HFF-Myc (cell line): ENCODE measurements at places on chromosomes 6 and 20.

GRCh38 chr20:44208770-44209169 is 1.8 kb downstream of the OSER1 start:
- DNase-seq: no peak

DNA sequence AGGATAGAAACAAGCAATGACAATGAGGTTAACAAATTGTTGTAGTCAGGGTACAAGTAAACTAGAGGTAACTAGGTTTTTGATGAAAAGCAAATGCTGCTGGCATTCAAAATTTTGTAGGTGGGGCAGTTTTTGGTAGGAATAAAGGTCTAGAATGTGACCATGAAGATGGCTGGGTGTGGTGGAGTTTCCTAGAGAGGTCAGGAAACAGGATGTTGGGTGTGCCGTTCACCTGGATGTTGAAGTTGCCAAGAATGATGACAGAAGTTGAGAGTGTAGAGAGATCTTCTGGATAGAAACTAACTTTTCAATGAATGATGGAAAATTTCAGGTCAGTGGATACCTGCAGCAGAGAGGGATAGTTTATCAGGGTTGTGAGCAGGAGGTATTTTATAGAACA is 22.7 kb downstream of the MAPK14 start:
- DNase-seq: no peak

DNA sequence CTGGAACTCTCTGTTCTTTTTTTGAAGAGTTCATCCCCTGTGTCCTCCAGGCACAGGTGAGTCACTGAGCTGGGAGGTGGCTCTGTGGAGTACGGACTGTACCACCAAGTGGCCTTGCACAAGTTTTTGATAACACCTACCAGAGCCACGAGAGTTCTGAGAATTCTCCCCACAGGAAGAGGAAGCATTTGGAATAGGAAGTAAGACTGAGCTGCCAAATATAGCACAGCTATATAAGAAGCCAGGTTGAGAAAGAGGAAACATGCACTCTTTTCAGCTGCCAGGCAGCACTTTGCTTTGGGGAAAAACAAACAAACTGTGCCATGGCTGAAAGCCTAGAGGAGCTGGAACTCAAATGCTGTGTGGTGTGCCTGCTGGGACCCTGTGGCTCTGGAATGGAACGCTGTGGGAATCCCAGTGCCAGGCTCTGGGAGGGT is 70.8 kb upstream of the RIPOR2 start:
- no peak for DNase-seq

- DNase-seq: no peak
Observed at GRCh38 chr6:32129297-32130088, 595 bp downstream of the FKBPL start.

DNA sequence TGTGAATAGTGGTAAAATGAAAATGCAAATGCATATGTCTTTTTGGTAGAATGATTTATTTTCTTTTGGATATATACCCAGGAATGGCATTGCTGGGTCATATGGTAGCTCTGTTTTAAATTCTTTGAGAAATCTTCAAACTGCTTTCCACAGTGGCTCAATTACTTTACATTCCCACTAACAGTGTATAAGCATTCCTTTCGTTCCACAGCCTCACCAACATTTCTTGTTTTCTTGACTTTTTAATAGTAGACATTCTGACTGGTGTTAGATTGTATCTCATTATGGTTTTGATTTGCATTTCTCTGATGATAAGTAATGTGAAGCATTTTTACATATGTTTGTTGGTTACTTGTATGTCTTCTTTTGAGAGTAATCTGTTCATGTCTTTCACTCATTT is 144.0 kb downstream of the SIM1 start:
- DNase-seq: no peak

GRCh38 chr20:34495916-34496315 is 20.3 kb upstream of the DYNLRB1 start:
- no peak for DNase-seq

GRCh38 chr6:53241938-53242337 is 93.3 kb upstream of the GCM1 start:
- DNase-seq: no peak

- DNase-seq: no peak
Observed at GRCh38 chr6:74041420-74041819, 345.4 kb downstream of the CD109 start.

DNA sequence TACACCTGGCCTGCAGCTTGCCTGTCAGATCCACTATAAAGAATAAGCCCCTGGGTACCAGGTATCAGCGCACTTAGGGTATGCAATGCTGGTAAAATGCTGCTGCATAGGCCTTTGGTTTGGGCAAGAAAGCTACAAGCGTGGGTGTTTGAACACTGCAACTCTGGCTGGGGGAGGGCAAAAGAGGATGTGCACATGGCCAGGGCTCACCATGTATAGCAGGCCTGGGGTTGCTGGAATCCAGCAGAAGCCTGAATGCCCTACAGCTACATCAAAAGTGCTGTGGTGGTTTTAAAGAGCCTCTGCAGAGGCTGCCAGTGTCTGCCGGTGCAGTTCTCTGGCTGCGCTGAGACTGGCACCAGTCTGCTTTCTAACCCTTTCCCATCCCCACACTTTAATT is 51.7 kb downstream of the UQCC1 start:
- no peak for DNase-seq

DNA sequence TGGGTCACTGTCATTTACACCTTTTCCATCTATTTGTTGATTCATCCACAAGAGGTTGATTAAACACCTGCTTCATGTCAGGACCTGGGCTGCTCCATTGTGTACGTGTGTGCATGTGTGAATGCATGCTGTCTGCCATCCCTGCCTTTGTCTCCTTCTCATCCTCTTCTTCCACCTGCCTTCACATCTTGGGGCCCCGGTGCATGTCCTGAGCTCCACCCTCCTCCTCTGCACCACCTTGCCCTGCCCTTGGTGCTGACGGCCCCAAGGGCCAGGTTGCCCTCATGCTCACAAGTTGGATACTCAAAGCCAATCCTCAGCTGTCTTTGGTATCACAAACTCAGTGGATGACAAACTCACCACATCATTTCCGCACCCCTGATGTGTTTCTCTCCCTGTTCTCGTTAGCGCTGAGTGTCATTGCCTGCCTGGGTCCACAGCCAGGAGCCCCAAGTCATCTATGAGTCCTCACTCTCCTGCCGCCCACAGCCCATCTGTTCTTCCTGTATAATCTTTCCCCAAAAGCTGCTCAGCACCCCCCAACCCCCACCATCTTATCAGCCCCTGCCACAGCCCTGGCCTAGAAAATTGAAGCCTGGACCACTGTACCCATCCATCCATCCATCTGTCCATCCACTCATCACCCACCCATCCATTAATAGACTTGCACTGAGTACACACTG is 85.0 kb downstream of the SRC start:
- DNase-seq: no peak

GRCh38 chr20:46580613-46581205 is 30.3 kb upstream of the OCSTAMP start:
- no peak for DNase-seq

GRCh38 chr6:119138906-119139541 is 60.6 kb upstream of the FAM184A start:
- no peak for DNase-seq

GRCh38 chr6:134081506-134081905 is 29.1 kb upstream of the SLC2A12 start:
- no peak for DNase-seq

GRCh38 chr6:42448391-42448790 is 3.3 kb downstream of the TRERF1 start:
- no peak for DNase-seq

DNA sequence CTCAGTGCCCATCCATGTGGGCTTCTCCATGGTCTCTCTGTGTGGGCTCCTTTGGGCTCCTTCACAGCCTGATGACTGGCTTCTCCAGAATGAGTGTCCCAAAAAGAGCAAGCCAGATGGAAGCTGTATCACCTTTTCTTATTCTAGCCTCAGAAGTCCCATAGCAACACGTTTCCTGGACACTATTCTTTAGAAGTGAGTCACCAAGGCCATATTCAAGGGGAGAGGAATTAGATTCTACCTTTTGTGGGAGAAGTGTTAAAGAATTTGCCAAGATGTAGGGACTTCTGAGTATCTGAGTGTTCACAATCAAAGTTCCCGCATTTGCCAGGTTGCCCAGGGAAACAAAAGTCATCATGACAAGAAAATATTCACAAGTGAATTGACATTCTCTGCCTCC is 20.7 kb upstream of the TBC1D22B start:
- DNase-seq: no peak

GRCh38 chr20:2652724-2653555 is 508 bp downstream of the NOP56 start:
- DNase-seq: no peak

- DNase-seq: no peak
Observed at GRCh38 chr6:18110162-18110561, 12.3 kb downstream of the NHLRC1 start.

DNA sequence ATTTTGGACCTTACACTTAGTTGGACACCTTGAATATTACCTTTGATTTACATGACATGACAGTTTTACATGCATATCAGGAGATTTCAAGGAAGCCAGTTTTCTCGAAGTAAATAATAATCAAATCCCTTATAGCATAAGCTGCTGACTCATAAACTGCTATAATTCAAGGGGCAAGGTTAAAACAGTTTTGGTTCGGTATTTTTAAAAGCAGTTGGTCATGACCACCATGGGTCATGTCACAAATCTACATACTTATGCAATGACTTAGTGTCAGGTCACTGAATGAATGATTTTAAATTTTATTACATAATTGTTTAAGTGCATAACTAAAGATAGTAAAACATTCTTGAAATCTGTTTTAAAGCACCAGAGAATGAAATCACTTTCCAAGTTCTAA is 158.0 kb downstream of the DST start:
- DNase-seq: peak; percentile 60

GRCh38 chr6:91196729-91197128 is 609.9 kb upstream of the MAP3K7 start:
- no peak for DNase-seq

- no peak for DNase-seq
Observed at GRCh38 chr20:43472671-43473380, 15.1 kb downstream of the SRSF6 start.

- DNase-seq: no peak
Observed at GRCh38 chr6:137677709-137678108, 183.5 kb upstream of the OLIG3 start.

DNA sequence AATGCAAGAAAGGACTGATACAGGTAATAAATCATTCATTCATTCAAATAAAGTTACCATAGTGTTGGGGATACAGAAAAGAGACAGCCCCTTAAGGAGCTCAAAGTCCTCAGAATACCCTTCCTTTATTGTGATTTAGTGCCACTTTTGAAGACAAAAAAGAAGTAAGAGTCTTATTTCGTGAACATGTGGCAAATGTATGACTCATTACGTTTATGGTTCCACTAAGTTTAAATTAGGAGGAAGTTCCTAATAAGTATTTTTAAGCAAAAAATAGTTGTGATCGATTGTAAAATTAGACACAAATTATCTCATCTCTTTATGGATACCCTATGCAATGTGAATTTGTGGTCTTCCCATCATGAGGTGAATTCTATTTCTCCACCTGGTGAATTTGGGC is 38.5 kb upstream of the GCLC start:
- no peak for DNase-seq

DNA sequence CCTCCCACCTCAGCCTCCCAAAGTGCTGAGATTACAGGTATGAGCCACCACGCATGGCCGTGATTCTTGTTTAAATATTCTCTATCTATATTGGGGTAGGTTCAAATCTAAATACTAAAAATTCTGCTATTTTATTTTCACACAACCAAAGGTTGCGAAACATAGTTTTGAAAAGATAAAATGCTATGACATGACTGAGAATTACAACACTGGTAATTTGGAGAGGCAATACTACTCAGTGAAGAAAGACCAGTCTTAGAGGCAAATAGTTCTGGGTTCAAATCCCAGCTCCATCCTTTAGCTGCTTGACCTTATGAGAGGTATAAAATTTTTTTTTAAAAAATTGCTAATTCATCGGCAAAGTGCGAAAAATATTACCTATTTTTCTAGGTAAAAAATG is 137.0 kb upstream of the PREP start:
- DNase-seq: no peak

DNA sequence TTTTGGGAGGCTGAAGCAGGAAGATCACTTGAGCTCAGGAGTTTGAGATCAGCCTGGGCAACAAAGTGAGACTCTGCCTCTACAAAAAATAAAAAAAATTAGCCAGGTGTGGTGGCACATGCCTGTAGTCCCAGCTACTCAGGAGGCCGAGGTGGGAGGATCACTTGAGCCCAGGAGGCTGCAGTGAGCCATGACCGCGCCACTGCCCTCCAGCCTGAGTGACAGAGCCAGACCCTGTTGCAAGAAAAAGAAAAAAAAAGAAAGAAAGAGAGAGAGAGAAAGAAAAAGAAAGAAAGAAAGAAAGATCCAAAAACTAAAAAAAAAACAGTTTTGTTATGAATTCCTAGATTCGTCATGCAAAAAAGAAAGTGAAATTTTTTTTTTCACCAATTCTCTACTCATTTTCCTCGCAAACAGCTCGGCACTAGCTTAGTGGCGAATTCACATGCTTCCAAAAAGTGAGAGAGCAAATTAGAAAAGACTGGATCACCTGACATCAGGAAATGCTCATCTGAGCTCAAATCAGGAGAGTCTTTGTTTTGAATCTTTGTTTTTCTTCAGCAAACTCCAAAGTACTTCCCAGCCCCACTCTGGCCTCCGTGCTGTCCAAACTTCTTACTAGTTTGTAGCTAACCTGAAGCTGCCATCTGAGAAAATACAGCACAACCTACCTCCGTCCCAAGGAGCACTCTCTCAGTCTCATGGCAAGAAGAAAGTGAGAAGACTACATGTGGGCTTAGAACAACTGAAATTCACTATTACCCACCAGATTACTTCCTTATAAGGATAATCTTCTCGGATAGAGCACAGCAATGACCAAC is 27.0 kb downstream of the IPCEF1 start:
- DNase-seq: no peak

DNA sequence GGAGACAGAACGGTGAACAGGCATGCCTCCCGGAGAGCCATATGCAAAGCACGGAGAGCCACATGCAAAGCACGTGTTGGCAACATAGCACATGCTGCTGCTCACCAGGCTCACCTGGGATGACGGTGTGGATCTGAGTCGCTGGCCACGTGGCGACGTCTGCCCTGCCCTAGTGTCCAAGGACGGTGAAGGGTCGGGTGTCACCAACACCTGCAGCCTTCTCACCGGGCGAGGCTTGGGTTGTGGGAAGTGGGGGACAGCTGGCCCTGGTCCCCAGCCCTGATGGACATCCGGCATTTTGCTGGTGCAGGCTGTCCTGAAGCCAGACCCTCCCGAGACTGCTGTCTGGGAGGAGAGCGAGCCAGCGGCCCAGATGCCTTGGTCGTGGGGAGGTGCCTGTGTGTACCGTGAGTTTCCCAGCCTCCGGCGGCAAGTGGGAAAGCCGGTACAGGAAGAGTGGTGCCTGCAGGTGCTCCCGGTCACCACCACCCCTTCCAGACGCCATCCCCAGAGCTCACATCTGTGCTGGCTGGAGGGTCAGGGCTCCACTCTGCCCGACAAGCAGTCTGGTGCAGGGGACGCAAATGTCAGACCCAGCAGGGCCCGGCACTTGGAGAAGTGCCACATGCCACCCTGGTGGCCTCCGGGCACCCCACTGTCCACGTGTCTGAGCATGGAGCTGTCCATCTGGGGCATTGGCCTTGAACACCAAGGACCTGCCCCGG is 5.9 kb upstream of the ADRM1 start:
- DNase-seq: no peak

GRCh38 chr6:115882771-115883170 is 177.9 kb downstream of the FRK start:
- no peak for DNase-seq

- no peak for DNase-seq
Observed at GRCh38 chr20:59733351-59733750, 129.0 kb downstream of the PHACTR3 start.

GRCh38 chr20:62409086-62409853 is 2.2 kb upstream of the CABLES2 start:
- no peak for DNase-seq

GRCh38 chr6:156967852-156968251 is 190.7 kb downstream of the ARID1B start:
- no peak for DNase-seq
